Heart right ventricle (tissue), 16 donors: ENCODE measurements at places on chromosomes 13 and 19. TPM values are rescaled to one million over a fixed set of nuclear protein-coding genes. Genes with fewer than 3 reads are reported as not detected.

Gene LSM7
- 277 TPM for polyA plus RNA-seq

- DNase-seq = no peak
Measured at GRCh38 chr19:45553464-45553863, 31.1 kb downstream of the OPA3 start.

GRCh38 chr13:68292601-68293000, 1062.5 kb upstream of the PCDH9 start:
- DNase-seq = no peak

- DNase-seq = no peak
Measured at GRCh38 chr19:15453091-15453578, 3.4 kb upstream of the WIZ start.

DNA sequence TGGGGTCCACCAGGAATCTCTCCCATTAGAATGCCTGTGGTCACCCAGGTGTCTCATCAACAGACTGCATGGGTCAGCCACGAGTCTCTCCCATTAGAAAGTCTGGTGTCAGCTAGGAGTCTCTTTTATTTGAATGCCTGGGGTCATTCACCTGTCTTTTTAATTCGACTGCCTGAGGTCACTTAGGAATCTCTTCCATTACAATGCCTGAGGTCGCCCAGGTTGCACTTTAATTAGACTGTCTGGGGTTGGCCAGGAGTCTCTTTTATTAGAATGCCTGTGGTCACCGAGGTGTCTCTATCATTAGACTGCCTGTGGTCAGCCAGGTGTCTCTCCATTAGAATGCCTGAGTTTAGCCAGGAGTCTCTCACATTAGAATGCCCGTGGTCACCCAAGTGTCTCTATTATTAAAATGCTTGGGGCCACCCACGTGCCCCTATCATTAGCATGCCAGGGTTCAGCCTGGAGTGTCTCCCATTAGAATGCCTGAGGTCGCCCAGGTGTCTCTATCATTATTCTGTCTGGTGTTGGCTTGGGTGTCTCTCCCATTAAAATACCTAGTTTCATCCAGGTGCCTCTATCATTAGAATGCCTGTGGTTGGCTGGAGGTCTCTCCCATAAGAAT, 1474.3 kb downstream of the UQCRFS1 start:
- DNase-seq = no peak

Gene IFNL1
- not detected for polyA plus RNA-seq

- DNase-seq = no peak
Measured at GRCh38 chr19:32294871-32295438, 50.5 kb upstream of the ZNF507 start.

DNA sequence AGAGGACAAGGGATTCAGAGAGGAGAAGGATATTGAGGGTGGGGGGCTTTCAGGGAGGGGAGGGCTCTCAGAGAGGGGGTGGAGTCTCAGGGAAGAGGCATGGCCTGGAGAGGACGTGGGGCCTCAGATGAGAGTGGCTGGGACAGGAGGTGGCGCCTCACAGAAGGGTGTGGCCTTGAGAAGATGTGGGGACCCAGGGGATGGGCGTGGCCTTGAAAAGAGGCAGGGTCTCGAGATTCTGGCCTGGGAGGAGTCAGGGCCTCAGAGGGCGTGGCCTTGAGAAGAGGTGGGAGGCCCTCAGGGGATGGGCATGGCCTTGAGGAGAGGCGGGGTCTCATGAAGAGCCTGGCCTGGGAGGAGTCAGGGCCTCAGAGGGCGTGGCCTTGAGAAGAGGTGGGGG, 23.7 kb upstream of the TNFSF14 start:
- DNase-seq = no peak

Gene ADPRHL1
- polyA plus RNA-seq = 192 TPM

Gene RYR1
- 0.20 TPM for polyA plus RNA-seq
